Esophagus mucosa (tissue), 1 donor: ENCODE measurements at places on chromosomes 5 and 9. TPM values are rescaled to one million over a fixed set of nuclear protein-coding genes. Genes with fewer than 3 reads are reported as not detected.
A peak's percentile ranks its signal among the peaks of the same experiment; 100 is the strongest.

The GARIN3 gene
- not detected for total RNA-seq

The ANKS6 gene
- 13.8 TPM for total RNA-seq

The WNT8A gene
- total RNA-seq, result not detected

The GGTA1 gene
- total RNA-seq, result 7.1 TPM

The CCNJL gene
- 2.6 TPM for total RNA-seq

The HSPB3 gene
- not detected for total RNA-seq

The PKD2L2 gene
- not detected for total RNA-seq

The TAF11L9 gene
- total RNA-seq, result not detected

The TEX48 gene
- not detected for total RNA-seq

- no peak for ATAC-seq
Observed at GRCh38 chr5:59037041-59037440, 454.2 kb downstream of the RAB3C start.

DNA sequence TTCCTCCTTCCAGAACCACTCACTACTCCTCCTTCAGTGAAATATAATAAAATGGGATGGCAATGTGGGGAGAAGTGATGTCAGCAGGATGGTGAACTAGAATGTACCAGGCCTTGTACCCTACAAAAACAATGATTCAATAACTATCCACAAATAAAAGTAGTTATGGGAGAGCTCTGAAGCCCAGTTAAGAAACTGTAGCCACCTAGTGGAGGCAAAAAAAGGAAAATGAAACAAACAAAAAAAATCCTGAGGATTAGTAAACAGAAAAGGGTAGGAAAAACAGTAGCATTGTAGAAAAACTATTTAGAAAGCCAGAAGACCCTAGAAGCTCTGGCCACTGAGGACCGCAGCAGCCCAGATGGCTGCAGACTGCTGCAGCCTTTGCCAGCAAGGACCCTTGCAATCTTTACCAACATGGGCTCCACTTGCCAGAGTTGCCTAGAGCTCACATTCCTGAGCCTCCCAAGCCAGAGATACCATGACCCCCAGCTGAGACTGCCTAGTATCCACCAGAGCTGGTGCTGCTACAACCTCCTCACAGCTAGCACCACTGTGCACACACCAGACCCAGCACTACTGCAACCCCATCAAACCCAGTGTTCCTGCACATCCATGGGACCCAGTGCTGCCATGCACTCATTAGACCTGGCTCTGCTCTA is 259.7 kb upstream of the MSX2 start:
- ATAC-seq, result no peak

GRCh38 chr5:83099445-83099844 is 22.1 kb downstream of the XRCC4 start:
- no peak for ATAC-seq

GRCh38 chr5:56852228-56853000 is 37.1 kb downstream of the MAP3K1 start:
- ATAC-seq, result no peak

- ATAC-seq, result no peak
Observed at GRCh38 chr9:133262226-133262625, 12.8 kb downstream of the ABO start.

DNA sequence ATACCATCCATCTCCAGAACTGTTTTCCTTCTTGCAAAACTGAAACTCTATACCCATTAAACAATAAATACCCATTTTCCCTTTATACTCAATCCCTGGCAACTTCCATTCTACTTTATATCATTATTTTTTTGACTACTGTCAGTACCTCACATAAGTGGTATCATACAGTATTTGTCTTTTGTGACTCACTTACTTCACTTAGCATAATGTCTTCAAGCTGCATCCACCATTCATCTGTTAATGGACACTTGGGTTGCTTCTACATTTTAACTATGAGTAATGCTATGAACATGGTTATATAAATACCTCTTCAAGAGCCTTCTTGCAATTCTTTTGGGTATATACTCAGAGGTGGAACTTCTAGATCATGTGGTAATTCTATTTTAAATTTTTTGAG is 11.6 kb upstream of the TYRP1 start:
- no peak for ATAC-seq

GRCh38 chr9:110626101-110626829 is 42.3 kb upstream of the MUSK start:
- no peak for ATAC-seq

- ATAC-seq, result peak; percentile 55
Observed at GRCh38 chr5:19519448-19519847, 468.6 kb downstream of the CDH18 start.

DNA sequence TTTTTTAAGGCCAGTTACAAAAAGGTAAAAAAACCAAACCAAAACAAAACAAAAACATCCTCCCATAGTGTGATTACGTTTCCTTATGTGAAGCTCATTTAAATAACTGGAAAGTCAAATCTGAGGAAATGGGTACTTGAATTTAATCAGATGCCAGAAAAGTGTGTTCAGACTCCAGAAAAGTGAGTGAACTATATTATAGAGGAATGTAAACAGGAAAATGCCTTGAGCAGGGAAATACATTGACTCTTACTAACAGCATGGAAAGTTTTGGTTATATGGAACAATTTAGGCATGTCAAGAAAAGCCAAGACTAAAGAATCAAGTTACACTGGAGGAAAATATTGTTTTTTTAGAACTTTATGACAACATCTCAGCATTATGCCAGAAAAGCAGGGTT is 37.8 kb upstream of the RNF20 start:
- no peak for ATAC-seq

DNA sequence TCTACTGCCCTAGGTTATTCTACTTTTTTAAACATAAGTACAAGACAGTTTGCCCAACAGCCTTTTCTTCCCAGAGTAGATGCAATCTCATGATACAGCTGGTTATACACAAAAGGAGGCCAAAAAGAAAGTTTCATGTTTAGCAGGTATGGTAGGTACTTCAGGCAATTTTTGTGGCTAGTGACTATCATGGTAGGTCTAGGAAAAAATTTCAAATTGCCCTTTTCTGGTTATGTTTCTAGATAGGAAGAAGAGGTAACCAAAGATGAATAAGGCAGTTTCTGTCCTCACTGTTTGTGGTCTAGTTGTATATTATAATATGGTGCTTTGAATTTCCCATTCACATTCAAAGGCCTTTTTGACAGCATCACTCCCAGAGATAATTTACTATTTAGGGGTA is 19.7 kb downstream of the MEGF9 start:
- no peak for ATAC-seq

DNA sequence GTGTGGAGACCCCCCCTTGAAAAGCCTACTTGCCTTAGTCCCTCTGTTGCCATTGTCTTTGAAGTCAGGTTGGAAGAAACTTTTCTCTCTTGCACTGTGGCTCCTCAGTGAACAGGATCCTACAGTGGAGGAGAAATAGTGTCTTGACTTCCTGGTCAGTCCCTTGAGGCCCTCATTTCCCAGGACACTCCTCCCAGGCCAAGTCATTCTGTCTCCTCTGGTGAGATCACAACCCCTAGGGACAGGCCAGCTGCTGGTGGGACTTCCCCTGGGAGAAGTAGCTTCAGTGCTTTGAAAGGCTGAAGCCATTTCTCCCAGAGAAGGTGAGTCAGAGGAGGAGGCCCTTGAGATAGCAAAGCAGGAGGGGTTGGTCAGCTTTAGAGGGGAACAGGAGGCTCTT is 10.1 kb upstream of the GRIA1 start:
- ATAC-seq, result peak; percentile 48

DNA sequence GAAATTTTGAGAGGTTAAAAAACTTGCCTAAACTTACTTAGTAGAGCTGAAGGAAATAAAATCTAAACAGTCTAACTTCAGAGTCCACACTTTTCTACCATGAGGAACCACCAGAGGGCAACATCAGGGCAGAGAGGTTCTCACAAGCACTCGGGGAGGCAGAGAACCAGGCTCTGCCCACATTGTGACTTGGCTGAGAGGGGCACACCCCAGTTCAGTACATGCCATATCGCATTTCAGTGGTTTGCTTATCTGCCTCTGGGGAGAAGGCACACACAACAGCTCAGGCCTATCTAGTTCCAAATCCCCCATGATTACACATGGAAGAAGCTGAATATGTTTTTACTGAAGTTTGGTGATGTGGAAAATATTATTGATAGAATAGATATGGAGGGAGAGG is 49.2 kb downstream of the EQTN start:
- ATAC-seq, result peak; percentile 60
